Stimulated activated CD4-positive, alpha-beta T cell treated with anti-CD3 and anti-CD28 coated beads, Interleukin-1b, Interleukin-23, amount 100 ng/mL, for 48 hours (primary cell): ENCODE measurements at places on chromosomes 1 and 21.
A peak's percentile ranks its signal among the peaks of the same experiment; 100 is the strongest.

DNA sequence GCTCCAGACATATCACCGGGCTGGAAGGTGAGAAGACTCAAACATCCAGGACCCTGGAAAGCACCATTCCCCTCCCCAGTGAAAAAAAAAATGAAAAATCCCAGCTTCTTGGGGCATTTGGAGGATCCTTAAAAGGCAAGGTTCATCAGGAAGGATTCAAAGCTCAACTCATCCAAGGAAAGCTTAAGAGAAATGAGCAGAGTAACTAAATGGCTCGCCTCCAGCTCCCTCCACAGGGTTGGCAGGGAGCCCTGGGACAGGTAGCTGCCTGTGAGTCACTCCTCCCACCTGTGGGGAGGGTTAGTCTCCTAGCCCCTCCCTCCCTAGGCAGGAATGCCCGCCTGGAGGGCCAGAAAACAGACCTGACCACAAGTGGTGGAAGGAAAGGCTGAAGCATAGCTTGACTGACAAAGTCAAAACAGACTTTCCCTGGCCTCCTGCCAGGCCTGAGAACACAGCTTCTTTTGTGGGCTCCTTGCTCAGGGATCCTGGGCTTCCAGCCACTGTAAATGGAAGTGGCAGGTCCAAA, 712 bp upstream of the LAMB3 start:
- DNase-seq: peak; percentile 71

- no peak for DNase-seq
These were observed 289.7 kb downstream of the HHAT start for GRCh38 chr1:210618369-210618768.

GRCh38 chr1:156400191-156400935, 31.4 kb downstream of the RHBG start:
- no peak for DNase-seq

GRCh38 chr1:163928069-163928468, 606.3 kb downstream of the NUF2 start:
- no peak for DNase-seq

DNA sequence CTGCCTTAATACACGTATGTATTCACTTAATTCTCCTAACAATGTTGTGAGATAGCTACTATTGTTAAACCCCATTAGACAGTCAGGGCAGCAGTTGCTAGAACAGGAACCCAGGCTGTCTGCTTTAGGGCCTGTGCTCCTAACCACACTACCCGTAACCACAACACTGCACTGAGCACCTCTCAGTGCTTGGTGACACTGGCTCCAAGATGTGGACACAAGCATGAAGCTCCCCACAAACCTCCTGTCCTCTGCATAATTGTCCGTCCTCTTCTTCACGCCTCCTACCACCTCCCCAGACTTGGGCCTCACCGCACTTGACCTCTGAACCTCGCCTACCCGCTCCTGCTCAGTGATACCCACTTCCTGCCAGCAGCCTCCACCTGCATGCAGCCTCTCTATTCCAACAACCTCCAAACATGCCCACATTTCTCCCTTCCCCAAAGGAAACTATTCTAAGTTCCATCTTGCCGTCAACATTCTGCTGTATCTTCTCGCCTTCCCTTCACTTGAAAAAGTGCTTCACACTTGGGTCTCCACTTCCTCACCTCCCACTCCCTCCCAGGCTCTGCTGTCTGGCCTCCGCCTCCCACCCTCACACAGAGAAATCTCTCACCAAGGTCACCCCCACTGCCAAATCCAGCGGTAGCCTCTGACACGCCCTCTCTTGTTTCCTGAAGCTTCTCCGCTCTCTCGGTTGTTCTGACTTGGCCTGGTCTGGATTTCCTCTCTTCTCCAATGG, 14.6 kb upstream of the AHDC1 start:
- DNase-seq: no peak

- DNase-seq: no peak
These were observed 44.9 kb downstream of the SRRM1 start for GRCh38 chr1:24688033-24688432.

DNA sequence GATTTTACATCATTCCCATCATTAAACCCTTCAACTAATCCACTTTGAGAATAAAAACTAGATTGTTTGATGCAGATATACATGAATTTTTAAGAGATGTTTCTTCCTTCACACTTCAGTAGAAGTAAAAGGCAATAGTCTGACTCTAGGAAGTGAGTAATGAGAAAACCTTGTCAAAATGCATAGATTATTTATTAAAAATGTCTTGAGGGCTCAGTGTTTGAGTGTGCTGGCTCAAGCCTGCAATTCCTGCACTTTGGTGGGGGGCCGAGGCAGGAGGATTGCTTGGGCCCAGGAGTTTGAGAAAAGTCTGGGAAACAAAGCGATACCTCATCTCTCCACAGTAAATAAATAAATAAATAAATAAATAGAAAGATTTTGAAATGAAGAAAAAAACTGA, 177.1 kb downstream of the NEGR1 start:
- no peak for DNase-seq

- DNase-seq: no peak
These were observed 38.3 kb upstream of the ZSWIM5 start for GRCh38 chr1:45244660-45245059.

DNA sequence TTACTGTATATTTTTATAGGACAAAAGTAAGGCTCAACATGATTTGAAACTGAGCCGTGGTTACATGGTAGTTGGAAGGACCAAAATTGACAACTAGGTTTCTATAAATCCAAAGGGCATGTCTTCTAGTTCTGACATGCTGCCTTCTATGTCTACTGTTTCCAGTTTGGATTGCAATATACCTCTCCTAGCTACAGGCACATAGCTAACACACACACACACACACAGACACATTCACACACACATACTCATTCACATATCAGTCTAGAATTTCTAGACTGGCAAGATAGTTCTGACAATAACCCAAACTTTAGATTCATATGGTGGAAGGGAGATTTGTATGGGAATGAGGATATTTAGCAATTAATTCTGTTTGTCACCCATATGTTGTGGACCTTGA, 544.8 kb upstream of the CAMK1G start:
- no peak for DNase-seq

DNA sequence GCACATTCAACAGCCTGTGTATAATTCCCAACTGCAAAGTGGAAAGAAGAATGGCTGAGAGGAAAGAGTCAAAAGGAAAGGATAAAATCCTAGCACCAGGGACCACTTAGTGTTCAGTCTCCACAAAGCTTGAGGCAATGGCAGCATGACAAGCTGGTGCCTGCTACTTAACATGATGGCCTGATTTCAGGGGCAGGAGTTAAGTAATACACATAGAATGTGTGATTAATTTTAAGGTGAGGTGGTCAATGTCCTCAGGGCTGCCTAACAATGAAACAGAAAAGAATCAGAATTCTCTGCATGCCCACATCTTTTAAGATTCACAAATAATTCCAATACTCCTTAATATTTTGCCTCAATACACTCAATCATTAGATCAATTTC, 8.9 kb downstream of the P3H1 start:
- DNase-seq: no peak

DNA sequence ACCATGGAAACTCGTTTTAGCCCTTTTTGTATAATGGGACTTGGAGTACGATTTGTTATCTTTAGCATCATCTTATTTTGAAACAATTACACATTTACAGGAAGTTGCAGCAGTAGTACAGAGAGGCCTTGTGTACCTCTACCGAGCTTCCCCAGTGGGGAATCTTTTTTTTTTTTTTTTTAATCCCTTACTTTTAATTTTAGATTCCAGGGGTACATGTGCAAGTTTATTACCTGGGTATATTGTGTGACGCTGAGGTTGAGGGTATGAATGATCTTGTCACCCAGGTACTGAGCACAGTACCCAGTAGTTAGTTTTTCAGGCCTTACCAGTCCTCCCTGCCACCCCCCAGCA, 45.9 kb downstream of the HHAT start:
- no peak for DNase-seq

DNA sequence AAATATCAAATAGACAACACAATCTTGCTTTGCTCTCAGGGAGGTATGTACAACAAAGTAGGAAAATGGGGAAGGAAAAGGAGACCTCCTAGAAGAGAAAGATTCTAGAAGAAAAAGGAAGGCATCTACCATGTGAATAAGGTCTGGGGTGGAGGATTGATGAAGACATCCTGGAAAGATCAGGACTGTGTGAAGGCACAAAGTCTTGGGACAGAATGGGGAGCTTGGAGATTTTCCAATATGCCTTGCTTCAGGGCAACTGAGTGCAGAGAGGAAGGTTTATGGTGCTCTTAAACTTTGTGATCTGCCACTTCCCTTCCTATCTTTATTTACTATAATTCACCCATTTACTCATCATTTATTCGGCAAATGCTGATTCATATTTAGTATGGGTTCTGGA, 352.0 kb downstream of the PLPP3 start:
- no peak for DNase-seq

DNA sequence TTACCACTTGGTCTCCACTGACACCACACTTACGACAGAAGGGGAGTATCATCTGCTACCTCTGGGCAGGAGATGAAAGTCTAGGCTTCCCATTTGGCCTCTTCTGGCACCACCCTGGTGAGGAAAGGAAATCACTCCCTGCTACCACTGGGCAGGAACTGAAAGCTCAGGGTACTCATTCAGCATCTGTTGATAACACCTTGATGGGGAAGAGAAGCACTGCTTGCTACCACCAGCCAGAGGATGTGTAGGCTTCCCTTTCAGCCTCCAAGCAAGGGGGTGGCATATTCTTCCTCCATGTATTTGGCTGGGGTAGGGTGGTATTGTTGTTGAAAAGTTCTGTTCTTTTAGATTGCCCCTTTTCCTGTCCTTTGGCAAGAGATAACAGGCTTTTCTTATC, 115.0 kb downstream of the ACBD6 start:
- DNase-seq: no peak

GRCh38 chr1:245591346-245592188, 436.8 kb downstream of the KIF26B start:
- no peak for DNase-seq

- no peak for DNase-seq
These were observed 55.0 kb upstream of the TRAPPC10 start for GRCh38 chr21:43957128-43957571.

- DNase-seq: no peak
These were observed 40.8 kb upstream of the FCER1A start for GRCh38 chr1:159261311-159261710.

GRCh38 chr1:220458936-220459335, 69.0 kb upstream of the MARK1 start:
- no peak for DNase-seq

DNA sequence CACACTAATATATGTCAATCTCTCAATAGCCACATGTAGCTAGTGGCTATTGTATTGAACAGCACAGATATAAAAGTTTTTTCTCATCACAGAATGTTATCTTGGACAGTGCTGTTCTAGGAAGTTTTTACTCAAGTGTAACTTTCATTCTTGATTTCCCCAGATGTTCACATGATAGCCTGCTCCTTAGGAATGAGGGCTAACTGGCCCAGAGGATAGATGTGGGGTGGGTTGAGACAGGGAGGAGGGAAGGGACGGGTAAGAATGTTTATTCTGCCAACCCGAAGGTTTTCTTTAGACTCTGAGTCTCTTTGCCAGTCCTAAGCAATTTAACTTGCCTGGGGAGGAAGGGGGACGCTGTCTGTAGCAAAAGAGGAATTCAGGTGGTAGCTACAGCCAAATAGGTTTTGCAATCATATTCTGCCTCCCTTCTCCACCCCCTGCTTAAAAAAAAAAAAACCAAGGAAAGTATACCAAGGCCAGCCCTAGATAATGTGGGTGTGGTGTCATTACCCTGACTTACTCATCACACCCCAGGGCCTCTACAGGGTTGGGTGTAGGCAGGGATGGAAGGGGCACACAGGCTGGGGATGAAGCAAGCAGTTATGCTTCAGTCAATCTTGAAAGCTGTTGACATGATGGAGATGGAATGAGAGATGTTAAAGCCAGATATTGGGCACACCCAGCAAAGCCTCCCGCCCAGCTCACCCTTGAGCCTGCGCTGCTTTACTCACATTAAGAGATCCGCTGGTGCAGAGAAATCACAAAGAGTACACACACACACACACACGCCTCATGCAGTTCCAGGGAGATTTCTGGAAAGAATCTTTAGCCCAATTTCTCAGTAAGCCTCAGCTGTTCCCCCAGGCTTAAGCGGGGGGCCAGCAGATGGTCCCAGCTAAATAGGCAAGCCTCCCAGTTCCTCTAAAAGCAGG, 59.9 kb downstream of the PLXNA2 start:
- DNase-seq: no peak

- no peak for DNase-seq
These were observed 515.5 kb downstream of the NUF2 start for GRCh38 chr1:163837206-163837605.

DNA sequence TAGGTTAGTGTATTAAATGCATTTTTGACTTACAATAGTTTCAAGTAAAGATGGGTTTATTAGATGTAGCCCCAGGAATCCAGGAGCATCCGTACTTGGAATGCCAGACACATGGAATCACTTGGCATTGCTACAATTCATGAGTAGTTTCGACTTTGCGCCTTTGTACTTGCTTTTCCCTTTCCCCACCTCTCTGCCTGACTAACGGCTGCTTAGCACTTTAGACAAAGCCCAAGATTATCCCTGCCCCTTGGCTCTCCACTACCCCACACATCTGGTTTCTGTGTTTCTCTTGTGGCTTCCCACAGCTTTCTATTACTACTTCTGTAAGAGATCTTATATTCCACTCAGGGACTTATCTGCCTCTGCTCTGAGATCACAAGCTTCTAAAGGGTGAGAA, 397.7 kb upstream of the POU3F1 start:
- DNase-seq: no peak

- no peak for DNase-seq
These were observed 143.8 kb upstream of the PKN2 start for GRCh38 chr1:88540255-88540654.

GRCh38 chr1:30014031-30014430, 709.4 kb downstream of the MATN1 start:
- DNase-seq: no peak

- DNase-seq: peak; percentile 56
These were observed 32.8 kb upstream of the ABCD3 start for GRCh38 chr1:94385308-94385929.

DNA sequence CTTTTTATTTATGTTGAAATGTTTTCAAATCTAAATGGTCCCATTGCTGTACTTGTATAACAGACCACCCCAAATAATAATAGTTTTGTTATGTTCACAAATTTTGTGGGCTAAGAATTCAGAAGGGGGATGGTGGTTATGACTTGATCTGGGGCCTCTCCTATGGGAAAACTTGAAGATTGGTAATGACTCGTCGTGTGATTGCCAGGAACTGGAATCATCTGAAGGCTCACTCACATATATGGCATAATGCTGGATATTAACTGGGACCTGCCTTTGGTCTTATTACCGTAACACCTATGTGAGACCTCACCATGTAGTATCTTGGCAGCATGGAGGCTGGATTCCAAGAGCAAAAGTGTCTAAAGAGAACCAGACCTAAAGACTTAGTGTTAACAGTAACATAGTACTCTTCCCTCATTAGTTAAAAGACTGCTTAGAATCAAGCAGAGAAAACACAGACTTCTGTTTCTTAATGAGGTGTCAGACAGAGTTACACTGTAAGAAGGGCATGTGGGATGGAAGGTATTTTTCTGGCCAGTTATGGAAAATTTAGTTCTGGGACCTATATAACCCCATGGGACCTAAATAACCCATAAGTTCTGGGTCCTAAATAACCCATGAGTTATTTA, 11.9 kb downstream of the LYPLAL1 start:
- DNase-seq: no peak
